ENCODE measurements at places on chromosomes 5 and 9.

- no peak for DNase-seq
Measured at GRCh38 chr5:20368571-20369517, 380.8 kb upstream of the CDH18 start.

- no peak for DNase-seq
Measured at GRCh38 chr5:113020461-113021273, 44.1 kb downstream of the DCP2 start.

DNA sequence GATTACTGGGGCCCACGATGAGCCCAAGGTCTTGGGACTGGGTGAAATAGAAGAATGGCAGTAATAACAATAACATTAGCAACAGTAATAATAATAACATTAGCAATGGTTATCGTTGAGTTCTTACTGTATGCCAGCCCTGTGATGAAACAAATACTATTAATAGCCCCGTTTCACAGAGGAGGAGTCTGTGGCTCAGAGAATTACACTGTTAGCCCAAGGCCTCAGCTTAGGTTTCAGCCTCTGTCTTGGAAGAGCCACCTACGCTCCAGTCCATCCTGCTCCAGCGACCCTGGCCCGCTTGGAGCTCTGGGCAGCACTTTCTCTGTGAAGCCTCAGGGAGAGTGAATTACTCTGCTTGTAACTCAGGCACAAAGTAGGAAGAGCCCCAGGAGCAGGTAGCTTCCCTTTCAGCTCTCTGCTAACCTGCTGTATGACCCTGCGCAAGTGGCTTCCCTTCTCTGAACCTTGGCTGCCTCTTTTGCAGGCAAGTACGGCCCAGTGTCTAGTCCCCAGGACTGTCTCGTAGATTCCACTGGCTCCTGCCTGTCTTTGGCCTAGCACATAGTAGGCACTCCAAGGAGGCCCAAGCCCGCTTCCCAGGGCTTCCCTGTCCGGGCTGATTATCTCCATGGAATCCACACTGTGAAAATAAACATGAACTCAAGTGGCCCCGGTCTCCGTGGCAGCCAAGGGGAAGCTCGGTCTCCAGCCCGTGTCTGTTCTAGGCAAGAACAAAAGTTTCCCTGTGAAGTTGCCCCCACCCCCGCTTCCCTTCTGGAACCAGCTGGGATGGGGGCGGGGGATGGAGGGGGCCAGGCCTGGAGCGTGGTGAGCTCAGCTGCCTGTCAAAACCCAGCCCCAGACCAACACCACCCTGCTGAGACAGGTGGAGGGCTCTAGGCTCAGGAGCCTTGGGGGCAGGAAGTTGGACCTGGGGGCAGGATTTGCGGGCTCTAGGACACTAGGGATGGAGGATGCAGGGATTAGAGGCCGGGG lies 26.2 kb upstream of the LMX1B start:
- peak; percentile 63 for DNase-seq

DNA sequence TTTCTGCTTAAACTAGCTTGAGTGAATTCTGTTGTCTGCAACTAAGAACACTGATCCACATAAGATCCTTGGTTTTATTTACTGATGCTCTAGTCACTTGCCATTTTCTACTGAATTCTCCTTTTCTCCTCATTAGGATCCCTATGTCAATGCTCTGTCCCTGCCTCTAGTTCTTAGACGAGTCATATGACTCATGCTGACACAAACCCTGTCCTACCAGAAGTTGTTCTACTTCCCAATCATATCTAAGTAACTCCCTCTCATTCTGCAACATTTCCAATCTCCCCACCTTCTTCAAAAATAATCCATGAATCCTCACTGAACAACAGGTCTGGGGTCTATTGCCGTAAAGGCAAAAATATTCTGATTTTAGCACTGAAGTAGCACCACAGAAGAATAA lies 47.1 kb upstream of the DMRT1 start:
- no peak for DNase-seq

DNA sequence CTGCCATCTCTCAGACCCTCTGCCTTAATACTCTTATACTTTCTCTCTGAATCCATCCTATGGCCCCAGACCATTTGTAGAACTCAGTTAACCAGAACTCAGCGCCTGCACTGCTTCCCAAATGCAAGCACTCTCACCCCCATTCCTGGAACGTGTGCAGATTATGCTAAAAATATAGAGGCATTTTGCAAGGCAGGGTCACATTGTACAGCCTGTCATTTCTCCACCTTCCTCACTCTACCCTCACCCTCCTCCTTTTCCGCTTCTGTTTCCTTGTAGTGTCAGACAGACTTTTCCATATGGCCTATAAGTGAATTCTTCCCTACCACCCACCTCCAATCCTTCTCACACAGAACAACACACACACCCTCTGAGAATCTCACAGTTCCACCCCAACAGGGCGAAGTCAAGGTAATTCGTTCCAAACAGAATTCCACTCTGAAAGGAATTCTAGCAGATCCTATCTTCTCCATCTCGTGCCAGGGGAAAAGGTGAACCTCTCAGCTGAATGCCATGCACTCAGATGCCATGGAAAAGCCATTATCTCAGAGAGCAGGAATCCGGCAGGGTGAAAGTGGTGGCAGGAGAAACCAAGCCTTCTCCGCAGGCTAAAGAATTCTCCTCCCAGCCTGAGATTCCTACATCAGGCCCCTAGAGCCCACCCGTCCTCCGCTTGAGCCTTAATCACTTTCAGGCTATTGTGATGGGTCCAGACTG lies 25.3 kb downstream of the GGTA1 start:
- no peak for DNase-seq

- peak; percentile 40 for DNase-seq
Measured at GRCh38 chr5:139796061-139796806, 626 bp downstream of the PSD2 start.

GRCh38 chr5:36685631-36686288 lies 79.4 kb downstream of the SLC1A3 start:
- DNase-seq = no peak

DNA sequence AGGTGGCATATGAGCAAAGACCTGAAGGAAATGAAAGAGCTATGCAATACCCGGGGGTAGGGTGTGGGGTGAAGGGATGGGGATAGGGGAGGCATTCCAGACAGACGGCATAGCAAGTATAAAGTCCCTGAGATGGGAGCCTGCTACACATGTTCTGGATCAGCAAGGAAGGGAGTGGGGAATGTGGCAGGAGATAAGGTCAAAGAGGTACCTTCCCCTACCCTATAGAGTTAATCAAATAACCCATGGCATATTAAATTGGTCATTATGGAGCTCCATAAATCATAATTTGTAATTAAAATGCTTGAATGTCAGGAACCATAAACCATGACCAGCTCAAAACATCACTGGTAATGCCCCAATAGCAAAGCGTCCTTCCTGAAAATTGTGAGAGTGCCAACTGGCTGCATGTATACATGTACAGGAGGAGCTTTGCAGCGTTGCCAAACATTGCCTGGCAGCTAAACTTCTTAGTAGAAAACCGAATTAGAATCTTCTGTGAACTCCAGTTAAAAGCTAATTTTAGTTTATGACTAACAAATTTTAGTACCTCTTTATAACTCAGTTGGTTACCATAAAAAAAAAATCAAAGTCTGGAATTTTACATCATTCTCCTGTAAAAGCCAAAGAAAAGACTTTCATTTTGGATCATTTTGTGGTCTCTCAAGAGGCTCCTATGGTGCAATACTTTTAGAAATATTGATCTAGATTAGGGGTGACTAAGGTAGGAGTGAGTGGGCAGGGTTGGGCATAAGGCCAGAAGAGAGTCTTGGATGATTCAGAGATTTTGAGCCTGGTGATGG lies 4.7 kb downstream of the DNAI1 start:
- no peak for DNase-seq

DNA sequence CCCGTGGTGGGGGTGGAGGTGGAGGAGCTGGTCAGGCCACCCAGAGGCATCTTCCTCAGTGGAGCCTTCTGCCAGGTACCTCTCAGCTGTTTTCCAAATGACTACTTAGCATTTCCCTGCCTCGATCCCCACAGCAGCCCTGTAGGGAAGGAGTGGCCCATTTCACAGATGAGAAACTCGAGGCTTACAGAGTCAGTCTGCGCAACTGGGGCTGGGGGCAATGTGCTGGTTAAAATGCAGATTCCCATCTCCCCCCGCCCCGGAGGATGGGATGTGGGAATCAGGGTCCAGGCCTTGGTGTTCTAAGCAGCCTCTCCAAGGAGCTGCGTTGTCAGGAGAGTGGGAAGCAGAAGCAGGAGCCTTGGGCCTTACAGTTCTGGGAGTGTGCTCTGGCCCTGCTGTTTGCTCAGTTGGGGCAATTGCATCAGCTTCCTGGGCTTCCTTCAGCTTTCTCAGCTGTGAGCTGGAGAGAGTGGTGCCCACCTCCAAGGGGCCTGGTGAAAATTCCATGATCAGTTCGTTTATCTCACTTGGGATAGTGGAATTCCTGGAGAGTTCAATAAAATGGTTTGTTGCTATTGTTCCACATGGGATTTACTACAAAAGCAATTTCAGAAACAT lies 19.4 kb downstream of the ERGIC1 start:
- no peak for DNase-seq

DNA sequence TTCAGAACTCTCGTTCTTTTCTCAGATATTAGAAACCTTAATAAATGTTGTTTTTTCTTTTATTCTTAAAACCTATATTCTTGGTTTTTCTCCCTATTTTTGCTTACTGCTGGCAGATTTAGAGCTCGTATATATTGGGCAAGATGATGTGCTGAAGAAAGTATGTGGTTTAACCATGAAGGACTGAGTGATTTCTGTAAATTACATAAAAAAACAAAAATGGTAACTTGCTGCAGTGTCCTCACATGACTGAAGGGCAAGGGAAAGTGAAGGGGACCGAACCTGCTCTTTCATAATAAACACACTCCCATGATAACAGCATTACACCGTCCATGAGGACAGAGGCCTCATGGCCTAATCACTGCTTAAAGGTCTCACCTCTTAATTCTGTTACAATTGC lies 393.8 kb upstream of the ZNF608 start:
- DNase-seq = no peak

- DNase-seq = peak; percentile 70
Measured at GRCh38 chr9:23538067-23538402, 288.0 kb downstream of the ELAVL2 start.

- no peak for DNase-seq
Measured at GRCh38 chr9:128148509-128149000, 698 bp upstream of the LCN2 start.

- DNase-seq = no peak
Measured at GRCh38 chr9:87567983-87568382, 70.3 kb downstream of the DAPK1 start.
